ENCODE measurements at places on chromosomes 12 and 14. TPM values are rescaled to one million over a fixed set of nuclear protein-coding genes. Genes with fewer than 3 reads are reported as not detected.

- DNase-seq = peak; percentile 83
These were observed 203.4 kb downstream of the TTC7B start for GRCh38 chr14:90612801-90613200.

DNA sequence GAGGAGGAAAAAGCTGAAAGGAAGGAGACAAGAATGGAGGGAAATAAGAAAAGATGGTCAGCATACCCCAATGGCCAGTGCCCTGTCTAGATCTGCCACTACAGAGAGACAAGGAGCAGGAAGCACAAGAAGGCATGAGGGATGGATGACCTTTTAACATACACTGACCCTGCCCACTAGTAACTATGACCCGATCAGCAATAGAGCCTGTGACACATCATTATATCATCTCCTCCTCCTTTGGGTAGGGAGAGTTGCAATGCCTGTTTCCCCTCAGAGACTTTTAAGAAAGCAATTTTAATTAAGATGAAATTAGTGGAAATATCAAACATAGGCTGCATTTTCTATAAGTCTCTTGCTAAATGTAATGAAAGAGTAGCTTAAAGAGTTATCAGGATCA is 4.7 kb upstream of the SLC2A13 start:
- DNase-seq = no peak

- DNase-seq = no peak
These were observed 515.4 kb downstream of the FUT8 start for GRCh38 chr14:65927931-65928356.

- DNase-seq = no peak
These were observed 2.1 kb upstream of the GPR132 start for GRCh38 chr14:105067140-105067968.

KRT71 gene
- total RNA-seq = not detected

All from dermis microvascular lymphatic vessel endothelial cell (primary cell).